Type B pancreatic cell (in vitro differentiated cells): ENCODE measurements at places on chromosomes 2 and 18. TPM values are rescaled to one million over a fixed set of nuclear protein-coding genes. Genes with fewer than 3 reads are reported as not detected.

The PJVK gene
- 2.3 and 8.0 TPM in 2 replicates for total RNA-seq

The EDAR gene
- 4.8 and 5.1 TPM in 2 replicates for total RNA-seq

The ECEL1 gene
- 7.8 and 9.6 TPM in 2 replicates for total RNA-seq

The CAPN14 gene
- total RNA-seq, result 0.12 and 0.39 TPM in 2 replicates

The CTNNA2 gene
- total RNA-seq, result 3.2 and 15.0 TPM in 2 replicates

The PTRHD1 gene
- total RNA-seq, result 23.1 TPM in 2 replicates

The IL37 gene
- not detected in 2 replicates for total RNA-seq

The MAPK4 gene
- total RNA-seq, result 6.7 and 7.5 TPM in 2 replicates

- no peak overlapping the region for H3K4me3 ChIP-seq
- H3K36me3 ChIP-seq, result no peaks in the 10 kb centered on the region
- peaks cover 4% of the 10 kb centered on the region for H3K27me3 ChIP-seq
- no peak overlapping the region for H3K27ac ChIP-seq
Measured at GRCh38 chr18:22485808-22486244, 68.1 kb upstream of the CTAGE1 start.

DNA sequence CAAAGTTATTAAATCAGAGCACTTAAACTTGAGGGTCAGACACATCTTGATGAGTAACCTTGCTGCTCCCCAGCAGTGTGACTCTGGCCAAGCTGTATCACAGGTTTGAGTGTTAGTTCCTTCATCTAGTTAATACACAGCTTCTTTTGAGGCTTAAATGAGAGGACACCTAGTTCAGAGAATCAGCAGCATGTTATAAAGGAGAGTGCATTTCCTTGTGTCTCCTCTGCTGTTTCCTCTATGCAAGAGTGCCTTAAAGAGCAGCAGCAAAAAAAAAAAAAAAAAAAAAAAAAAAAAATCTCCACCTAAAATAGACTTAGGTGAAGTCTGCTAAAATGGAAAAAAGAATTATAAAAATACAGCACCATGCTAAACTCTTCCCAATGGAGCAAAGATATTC is 261.9 kb downstream of the TCF4 start:
- no peaks in the 10 kb centered on the region for H3K36me3 ChIP-seq
- H3K4me3 ChIP-seq, result no peak overlapping the region
- peaks cover 9% of the 10 kb centered on the region for H3K27me3 ChIP-seq

DNA sequence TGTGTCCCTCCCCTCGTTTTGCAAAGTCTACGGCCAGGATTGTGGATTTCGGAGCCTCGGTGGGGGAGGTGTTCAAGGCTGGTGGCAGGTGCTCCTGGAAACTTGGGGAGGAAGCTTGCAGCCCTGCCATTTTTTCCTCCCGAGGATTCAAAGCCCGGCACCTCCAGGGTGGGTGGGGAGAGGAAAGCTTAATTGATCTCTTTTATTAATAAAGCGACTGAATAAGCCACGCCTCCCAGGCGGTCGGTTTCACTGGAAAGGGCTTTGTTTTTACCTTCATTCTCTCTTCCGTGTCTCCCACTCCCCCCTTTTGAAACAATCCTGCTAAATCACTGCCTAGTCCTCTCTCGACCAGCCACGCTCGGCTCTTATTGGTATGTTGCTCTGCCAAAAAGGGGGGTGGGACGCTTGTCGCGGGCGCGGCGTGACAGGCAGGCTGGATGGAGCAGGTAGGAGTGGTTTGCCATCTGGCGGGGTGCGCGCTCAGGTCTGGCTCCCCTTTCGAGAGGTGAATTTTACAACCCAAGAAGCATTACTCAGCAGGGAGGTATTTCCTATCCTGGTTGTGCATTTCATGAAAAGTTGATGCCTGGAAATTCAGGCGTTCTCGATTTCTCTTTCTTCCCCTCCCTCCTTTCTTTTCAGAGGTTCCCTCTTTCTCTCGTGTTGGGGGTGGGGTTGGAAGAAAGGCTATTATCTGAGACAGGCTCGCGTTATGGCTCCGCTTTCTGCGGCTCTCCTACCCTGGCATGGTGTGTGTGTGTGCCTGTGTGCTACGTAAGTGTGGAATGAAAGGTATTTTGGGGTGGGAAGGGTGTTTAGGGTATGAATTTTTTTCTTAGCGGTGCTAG is 1.4 kb downstream of the NEDD4L start:
- H3K36me3 ChIP-seq, result no peaks in the 10 kb centered on the region
- peak overlapping the region; percentile 99 for H3K4me3 ChIP-seq
- H3K27me3 ChIP-seq, result no peaks in the 10 kb centered on the region
- DNase-seq, result peak; percentile 79

GRCh38 chr18:77365667-77366066 is 116.0 kb downstream of the GALR1 start:
- H3K4me3 ChIP-seq, result no peak overlapping the region
- no peak for DNase-seq
- H3K27me3 ChIP-seq, result peaks cover 20% of the 10 kb centered on the region

- H3K36me3 ChIP-seq, result no peaks in the 10 kb centered on the region
- no peak overlapping the region for H3K27ac ChIP-seq
- no peak for DNase-seq
- H3K27me3 ChIP-seq, result peaks cover 4% of the 10 kb centered on the region
Measured at GRCh38 chr2:20455076-20455587, 8.3 kb downstream of the RHOB start.

DNA sequence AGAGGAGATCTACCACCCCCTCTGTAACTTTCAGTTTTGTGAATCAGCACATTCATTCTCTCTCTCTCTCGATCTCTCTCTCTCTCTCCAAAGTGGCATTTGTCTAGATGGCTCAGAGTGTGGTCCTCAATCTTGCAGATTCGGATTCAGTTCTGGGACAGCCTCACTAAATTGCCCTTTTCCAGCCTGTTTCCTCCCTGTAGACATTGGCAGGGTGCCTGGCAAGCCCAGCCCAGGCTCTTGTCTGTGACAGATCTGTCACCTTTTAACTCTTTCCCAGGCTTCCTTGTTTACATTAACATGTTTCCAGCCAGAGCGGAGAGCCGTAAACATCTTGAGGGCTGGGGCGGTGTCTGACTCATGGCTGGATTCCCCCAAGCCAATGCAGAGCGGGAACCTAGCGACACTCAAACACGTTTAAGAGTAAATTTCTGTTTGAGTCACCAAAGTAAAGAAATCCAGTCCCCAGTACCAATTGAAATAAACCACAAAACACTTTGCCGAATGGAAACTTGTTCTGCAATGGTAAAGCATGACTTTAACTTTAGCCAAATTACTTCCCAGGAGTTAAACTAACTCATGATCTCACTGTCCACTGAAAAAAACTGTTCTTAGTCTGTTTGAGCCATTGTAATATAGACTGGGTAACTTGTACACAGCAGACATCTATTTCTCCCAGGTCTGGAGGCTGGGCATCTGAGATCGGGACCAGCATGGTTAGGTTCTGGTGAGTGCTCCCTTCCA is 6.6 kb upstream of the CYP27C1 start:
- DNase-seq, result no peak
- H3K36me3 ChIP-seq, result no peaks in the 10 kb centered on the region
- H3K27me3 ChIP-seq, result peaks cover 28% of the 10 kb centered on the region
- H3K4me1 ChIP-seq, result peaks cover 15% of the 10 kb centered on the region
- H3K27ac ChIP-seq, result peak overlapping the region; percentile 5

DNA sequence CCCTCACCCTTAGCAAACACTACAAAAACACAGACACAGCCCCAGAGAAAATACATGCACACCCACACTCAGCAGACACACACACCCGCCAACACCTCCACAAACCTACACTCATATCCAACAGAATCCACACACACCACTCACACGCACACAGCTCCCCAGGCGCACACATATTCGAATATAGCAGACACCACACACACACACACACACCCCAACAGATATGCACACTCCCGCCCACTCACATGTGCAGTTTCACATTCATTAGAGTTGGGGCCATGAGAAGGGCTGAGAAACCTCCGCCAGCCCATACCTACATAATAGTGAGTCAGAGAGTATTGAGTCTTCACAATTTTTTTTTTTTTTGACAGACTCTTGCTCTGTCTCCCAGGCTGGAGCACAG is 29.4 kb upstream of the NOTO start:
- DNase-seq, result no peak
- H3K27me3 ChIP-seq, result peaks cover 55% of the 10 kb centered on the region
- no peak overlapping the region for H3K4me3 ChIP-seq
- peaks cover 4% of the 10 kb centered on the region for H3K4me1 ChIP-seq

DNA sequence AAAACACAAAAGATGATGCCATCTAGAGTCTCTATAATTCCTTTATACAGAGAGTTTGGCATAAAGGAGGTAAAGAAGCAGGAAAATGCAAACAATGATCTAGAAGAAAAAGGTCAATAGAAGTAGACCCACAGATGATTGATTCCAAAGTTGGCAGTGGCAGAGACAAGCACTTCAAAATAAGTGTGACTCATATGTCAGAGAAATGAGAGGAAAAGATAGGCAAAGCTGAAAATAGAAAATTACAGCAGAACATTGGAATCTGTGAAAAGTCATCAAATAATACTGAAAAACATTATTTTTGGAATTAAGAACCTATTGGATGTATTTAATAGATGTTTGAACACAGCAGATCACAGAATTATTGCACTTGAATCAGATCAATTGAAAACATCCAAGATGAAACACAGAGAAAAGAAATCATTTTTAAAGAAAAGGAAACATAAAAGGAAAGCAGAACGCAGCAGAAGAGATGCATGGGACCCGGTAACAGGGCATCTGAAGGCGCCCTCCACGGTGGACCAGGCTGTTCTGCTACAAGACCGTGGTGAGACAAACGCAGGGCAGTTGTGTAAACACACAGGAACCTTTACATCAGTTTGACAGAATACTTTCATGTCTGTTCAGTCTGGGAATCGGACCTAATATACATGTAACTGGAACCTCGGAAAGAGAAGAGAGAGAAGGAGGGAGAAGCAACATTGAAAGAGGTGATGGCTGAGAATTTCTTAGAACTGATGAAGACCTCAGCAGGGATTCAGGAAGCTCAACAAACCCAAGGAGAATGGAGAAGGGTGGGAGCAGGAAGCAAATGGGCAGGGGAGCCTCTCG is 74.6 kb upstream of the GPC1 start:
- peaks cover 6% of the 10 kb centered on the region for H3K4me1 ChIP-seq
- H3K36me3 ChIP-seq, result no peaks in the 10 kb centered on the region
- DNase-seq, result no peak
- peaks cover 6% of the 10 kb centered on the region for H3K27me3 ChIP-seq
- no peak overlapping the region for H3K27ac ChIP-seq

GRCh38 chr2:143949121-143949848 is 570.6 kb downstream of the ZEB2 start:
- no peak overlapping the region for H3K4me3 ChIP-seq
- no peaks in the 10 kb centered on the region for H3K27me3 ChIP-seq
- no peaks in the 10 kb centered on the region for H3K4me1 ChIP-seq

DNA sequence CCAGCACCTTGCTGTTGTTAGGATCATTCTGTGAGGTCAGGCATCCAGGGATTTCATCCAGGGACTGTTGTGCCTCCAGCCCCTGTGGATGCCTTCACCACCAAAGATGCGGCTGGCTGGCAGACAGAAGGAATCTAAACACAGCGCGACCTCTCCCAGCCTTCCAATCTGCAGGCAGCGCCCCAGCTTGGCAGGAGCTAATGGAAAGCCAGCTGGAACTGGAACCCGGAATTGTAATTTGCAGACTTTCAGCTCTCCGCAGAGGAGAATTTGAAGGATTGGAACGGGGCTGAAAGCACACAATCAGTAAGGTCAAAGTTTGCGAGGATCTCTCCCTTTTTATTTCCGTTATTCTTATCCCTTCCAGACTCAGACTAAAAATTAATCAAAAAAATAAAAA is 127.8 kb downstream of the TRIB2 start:
- no peaks in the 10 kb centered on the region for H3K36me3 ChIP-seq
- no peaks in the 10 kb centered on the region for H3K27me3 ChIP-seq
- peaks cover 6% of the 10 kb centered on the region for H3K4me1 ChIP-seq
- H3K4me3 ChIP-seq, result no peak overlapping the region
- DNase-seq, result no peak
- no peak overlapping the region for H3K27ac ChIP-seq

- DNase-seq, result no peak
- H3K27me3 ChIP-seq, result no peaks in the 10 kb centered on the region
- H3K4me3 ChIP-seq, result no peak overlapping the region
- no peak overlapping the region for H3K27ac ChIP-seq
- H3K4me1 ChIP-seq, result peaks cover 53% of the 10 kb centered on the region
- no peaks in the 10 kb centered on the region for H3K36me3 ChIP-seq
Measured at GRCh38 chr2:200365209-200365608, 58.7 kb downstream of the SPATS2L start.

GRCh38 chr18:73615506-73615905 is 532.1 kb downstream of the FBXO15 start:
- H3K36me3 ChIP-seq, result no peaks in the 10 kb centered on the region
- no peak overlapping the region for H3K4me3 ChIP-seq
- DNase-seq, result no peak
- H3K27ac ChIP-seq, result no peak overlapping the region
- peaks cover 9% of the 10 kb centered on the region for H3K27me3 ChIP-seq

GRCh38 chr2:236499691-236500578 is 69.7 kb upstream of the ACKR3 start:
- peaks cover 6% of the 10 kb centered on the region for H3K4me1 ChIP-seq
- no peaks in the 10 kb centered on the region for H3K36me3 ChIP-seq
- H3K4me3 ChIP-seq, result no peak overlapping the region
- H3K27me3 ChIP-seq, result peaks cover 4% of the 10 kb centered on the region

GRCh38 chr2:188852772-188853171 is 121.4 kb upstream of the COL3A1 start:
- no peaks in the 10 kb centered on the region for H3K36me3 ChIP-seq
- no peaks in the 10 kb centered on the region for H3K27me3 ChIP-seq
- no peak overlapping the region for H3K27ac ChIP-seq
- H3K4me1 ChIP-seq, result peaks cover 5% of the 10 kb centered on the region
- no peak for DNase-seq

DNA sequence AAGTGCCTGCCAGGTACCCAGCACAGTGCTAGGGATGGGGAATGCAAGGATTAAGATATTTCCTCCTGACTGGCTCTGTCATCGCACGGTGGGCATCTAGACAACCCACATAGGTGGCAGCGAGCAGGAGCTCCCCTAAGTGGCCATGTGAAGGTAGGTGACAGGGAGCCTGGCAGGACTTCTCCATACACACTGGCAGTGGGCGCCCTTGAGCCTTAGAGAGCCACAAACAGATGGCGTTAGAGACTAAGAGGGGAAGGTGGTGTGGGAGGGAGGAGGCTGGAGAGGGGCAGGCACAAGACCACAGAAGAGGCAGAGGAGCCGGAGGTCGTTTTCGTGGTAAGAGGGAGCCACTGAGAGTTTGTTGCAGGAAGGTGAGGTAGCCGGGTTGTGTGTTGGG is 15.2 kb downstream of the PRELID3A start:
- peaks cover 13% of the 10 kb centered on the region for H3K4me1 ChIP-seq
- no peak overlapping the region for H3K27ac ChIP-seq
- H3K36me3 ChIP-seq, result no peaks in the 10 kb centered on the region
- H3K27me3 ChIP-seq, result no peaks in the 10 kb centered on the region
- H3K4me3 ChIP-seq, result no peak overlapping the region
- no peak for DNase-seq

GRCh38 chr2:38517284-38517683 is 85.4 kb downstream of the HNRNPLL start:
- no peak overlapping the region for H3K27ac ChIP-seq
- no peaks in the 10 kb centered on the region for H3K4me1 ChIP-seq
- no peak overlapping the region for H3K4me3 ChIP-seq
- H3K36me3 ChIP-seq, result no peaks in the 10 kb centered on the region
